ENCODE measurements at places on chromosomes 13 and 19.
A peak's percentile ranks its signal among the peaks of the same experiment; 100 is the strongest.

- DNase-seq: no peak
Observed at GRCh38 chr19:41705393-41706174, 2.8 kb upstream of the CEACAM5 start.

GRCh38 chr19:50476224-50476906 is at the start of the genes EMC10 and GARIN5A:
EMC10 (plus strand) TSS chr19:50476507; CDS start chr19:50476545, 38 bp downstream.
GARIN5A (minus strand) TSS chr19:50476848; CDS start chr19:50476388, 460 bp downstream.
- peak; percentile 78 for DNase-seq

DNA sequence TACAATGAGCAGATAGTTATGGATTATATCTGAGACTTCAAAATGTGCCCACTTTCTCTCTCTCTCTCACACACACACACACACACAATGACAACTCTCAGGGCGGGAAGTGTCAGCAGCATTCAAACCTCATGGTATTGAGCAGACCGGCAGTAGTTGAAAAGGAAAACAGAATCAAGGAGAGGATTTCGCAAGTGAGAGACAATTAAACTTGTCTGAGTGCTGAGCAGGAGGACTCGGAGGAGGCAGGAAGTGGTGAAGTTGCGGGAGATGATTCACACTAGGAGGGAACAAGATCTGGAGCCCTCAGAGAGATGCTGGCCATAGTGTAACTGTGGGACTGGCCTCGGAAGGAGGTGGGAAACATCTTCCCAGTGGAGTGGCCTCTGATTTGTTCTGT is 353.1 kb downstream of the EFNB2 start:
- peak; percentile 77 for DNase-seq

- DNase-seq: no peak
Observed at GRCh38 chr13:44899967-44900366, 89.3 kb downstream of the NUFIP1 start.

DNA sequence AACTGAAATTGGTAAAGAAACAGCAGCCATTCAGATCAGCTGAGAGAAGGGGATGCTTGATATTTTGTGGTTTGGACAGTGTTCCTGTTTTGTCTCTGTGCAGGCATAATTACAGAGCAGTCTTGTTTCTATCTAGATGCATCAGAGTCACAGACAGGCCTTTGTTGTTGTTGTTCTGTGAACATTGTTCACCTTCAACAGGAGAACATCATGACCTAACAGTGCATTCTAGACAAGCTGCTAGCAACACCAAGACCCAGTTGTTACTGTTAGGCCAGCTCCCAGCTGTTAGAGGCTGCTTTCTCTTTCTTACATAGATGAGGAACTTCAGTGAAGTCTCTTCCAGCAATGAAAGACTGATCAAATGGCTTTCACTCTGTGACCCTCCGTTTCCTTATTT is 8.5 kb upstream of the LSR start:
- DNase-seq: no peak

DNA sequence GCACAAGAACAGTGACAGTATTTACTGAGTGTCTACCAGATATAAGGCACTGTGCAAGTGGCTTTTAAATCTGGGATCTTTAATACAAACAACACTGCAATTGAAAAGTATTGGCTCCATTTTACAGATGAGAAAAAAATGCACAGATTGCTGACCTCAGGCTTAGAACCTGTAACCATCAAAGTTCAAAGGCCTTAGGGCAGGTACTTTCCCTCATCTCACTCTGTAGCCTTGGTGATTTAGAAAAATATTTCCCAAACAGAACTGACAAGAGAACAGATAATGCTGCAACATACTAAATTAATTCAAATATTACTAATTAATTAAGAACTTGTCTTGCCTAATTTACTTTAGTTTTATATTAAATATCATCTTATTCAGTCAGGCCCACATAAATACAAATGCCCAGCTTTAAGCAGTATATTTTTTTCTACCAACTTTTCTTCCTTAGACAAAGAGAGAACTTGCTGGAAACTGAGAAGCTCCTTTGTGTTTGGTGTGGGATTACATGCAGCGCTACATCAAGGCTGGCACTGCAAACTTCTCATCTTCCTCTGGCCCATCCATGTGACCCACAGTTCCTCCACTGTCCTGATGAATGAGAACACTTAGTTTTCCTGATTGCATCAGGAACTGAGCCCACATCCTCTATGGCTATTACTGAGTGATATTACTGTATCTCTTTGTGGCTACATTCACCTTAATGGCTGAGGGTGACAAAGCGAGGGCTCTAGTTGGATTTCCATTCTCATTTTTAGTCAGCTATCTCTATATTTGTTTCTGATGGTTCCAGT is 302.1 kb downstream of the ENOX1 start:
- DNase-seq: no peak

DNA sequence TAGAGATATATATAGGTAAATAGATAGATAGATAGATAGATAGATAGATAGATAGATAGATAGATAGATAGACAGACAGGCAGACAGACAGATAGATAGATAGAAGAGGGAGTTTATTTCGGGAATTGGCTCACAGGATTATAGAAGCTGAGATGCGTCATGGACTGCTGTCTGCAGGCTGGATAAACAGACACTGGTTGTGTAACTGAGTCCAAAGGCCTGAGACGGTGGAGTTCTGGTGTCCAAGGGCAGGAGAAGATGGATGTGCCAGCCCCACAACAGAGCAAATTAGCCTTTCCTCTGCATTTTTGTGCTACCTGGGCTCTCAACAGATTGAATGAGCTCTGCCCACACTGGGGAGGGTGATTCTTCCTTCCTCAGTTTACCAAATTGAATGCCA is 2.7 kb downstream of the CYP4F3 start:
- DNase-seq: no peak

- DNase-seq: no peak
Observed at GRCh38 chr19:8046569-8047165, 5.9 kb upstream of the CCL25 start.

DNA sequence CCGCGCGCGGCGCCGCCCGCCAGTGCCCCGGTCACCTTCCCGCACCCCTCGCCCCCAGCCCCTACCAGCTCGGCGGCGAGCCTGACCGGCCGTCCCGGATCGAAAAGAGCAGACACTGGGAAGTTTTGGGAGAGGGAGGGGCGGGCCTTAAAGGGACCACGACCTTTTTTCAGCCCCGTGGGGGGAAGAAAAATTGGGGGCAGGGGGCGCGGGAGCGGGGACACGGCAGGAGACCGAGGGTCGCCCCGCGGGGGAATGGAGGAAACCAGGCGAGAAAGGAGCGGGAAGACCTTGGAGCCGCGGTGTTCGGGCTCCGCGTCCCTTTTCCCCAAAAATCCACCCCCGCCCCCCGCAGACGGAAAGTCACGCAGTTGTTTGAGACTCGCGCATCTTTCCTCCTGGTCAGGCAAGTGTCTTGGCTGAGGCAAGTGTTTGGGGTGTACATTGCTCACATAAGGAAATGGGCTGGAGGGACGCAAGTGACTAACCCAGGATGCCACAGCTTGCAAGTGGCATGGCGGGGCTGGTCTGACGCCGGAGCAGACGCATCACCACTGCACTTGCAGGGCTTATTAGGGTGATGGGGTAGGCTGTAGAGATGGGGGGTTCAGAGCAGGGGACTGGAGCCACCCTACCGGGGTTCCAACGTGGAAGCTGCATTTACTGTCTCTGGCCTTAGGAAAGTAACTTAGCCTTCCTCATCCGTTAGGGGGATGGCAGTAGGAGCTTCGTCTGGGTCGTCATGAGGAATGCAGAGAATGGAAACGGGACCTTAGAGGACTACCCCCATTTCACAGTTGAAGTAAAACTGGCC is 2.7 kb upstream of the HNRNPL start:
- DNase-seq: no peak

GRCh38 chr19:30696514-30696913 is 324.3 kb downstream of the ZNF536 start:
- DNase-seq: no peak

- no peak for DNase-seq
Observed at GRCh38 chr13:36341718-36342117, 4.5 kb downstream of the SPART start.

GRCh38 chr19:18762125-18763023 is 28.7 kb downstream of the COMP start:
- no peak for DNase-seq

DNA sequence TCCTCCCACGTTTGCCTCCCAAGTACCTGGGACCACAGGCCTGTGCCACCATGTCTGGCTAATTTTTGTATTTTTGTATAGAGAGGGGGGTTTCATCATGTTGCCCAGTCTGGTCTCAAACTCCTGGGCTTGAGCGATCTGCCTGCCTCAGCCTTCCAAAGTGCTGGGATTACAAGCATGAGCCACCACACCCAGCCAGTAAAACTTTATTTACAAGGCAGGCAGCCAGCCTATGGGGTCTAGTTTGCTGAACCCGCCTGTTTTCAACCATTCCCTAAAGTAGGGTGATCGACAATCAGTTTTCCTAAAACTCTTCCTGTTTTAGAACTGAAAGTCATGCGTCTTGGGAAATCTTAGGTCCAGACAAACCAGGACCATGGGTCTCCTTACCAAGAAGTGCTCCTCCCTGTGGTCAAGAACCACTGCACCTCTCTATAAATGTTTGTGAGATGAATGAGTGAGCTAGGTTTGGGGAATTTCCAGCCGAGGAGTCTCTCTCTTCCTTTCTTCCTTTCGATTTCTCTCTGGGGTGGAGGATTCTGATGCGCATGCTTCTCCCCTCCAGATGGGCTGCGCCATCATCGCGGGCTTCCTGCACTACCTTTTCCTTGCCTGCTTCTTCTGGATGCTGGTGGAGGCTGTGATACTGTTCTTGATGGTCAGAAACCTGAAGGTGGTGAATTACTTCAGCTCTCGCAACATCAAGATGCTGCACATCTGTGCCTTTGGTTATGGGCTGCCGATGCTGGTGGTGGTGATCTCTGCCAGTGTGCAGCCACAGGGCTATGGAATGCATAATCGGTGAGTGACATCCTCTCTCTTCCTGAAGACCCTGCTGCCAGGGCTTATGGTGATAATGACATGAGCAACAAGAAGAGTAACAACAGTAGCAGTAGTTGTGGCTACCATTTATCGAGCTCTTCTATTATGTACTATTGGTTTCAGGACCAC is 38.7 kb downstream of the ADGRE1 start:
- no peak for DNase-seq

- no peak for DNase-seq
Observed at GRCh38 chr19:28429356-28429755, 783.6 kb downstream of the UQCRFS1 start.

- no peak for DNase-seq
Observed at GRCh38 chr13:39452417-39452816, 150.6 kb downstream of the LHFPL6 start.

GRCh38 chr13:19663416-19663979 is 30.0 kb downstream of the MPHOSPH8 start:
- DNase-seq: no peak

- no peak for DNase-seq
Observed at GRCh38 chr19:28971049-28971448, 241.9 kb downstream of the UQCRFS1 start.

- no peak for DNase-seq
Observed at GRCh38 chr19:9671655-9672054, 3.2 kb downstream of the ZNF562 start.

DNA sequence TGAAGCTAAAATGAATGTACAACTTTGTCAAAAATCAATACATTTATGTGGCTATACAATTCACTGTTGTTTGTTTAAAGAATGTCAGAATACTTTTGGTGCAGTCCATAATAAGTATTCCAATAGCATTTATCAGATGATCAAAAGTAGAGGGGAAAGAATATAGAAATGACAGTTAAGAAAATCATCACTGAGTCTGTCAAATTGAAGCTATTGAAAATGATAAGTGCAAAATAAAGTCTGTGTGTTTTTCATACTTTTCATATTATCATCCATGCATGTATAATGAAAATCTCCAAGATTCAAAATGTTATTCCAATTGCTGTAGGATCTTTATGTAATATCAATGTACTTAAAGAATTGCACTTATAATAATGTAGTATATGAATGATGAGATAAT is 93.3 kb upstream of the ATXN8OS start:
- no peak for DNase-seq

DNA sequence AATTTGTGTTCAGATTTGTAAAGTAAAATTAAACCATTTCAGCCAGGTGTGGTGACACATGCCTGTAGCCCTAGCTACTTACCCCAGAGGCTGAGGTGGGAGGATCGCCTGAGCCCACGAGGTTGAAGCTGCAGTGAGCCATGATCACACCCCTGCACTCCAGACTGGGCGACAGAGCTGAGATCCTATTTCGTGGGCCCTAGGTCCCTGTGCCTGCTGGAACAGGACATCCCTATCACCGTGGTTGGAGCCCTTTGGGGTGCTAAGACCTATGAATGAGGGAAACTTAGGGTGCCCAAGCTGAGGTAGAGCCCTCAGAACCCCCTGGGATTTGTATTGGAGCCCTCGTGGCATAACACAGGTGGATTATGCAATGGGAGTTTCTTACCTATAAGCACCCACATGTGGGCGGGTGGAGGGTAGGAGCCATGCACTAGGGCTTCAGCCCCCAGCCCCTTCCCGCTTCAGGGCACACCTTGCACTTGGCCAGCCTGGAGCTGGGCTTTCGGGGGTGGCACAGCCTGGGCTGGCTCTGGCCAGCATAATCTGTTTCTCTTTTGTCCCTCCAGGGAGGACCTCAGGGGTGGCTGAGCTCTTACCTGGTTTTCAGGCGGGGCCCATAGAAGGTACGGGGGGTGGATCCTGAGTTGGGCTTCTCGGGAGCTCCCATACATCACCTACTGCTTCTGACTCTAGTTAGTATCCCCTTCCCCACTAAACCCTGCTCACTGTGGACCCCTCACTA is 7.2 kb upstream of the USF2 start:
- DNase-seq: no peak

GRCh38 chr19:7386308-7386707 is 37.6 kb downstream of the ARHGEF18 start:
- no peak for DNase-seq

GRCh38 chr19:14325863-14326262 is 55.4 kb upstream of the ADGRE5 start:
- DNase-seq: no peak

DNA sequence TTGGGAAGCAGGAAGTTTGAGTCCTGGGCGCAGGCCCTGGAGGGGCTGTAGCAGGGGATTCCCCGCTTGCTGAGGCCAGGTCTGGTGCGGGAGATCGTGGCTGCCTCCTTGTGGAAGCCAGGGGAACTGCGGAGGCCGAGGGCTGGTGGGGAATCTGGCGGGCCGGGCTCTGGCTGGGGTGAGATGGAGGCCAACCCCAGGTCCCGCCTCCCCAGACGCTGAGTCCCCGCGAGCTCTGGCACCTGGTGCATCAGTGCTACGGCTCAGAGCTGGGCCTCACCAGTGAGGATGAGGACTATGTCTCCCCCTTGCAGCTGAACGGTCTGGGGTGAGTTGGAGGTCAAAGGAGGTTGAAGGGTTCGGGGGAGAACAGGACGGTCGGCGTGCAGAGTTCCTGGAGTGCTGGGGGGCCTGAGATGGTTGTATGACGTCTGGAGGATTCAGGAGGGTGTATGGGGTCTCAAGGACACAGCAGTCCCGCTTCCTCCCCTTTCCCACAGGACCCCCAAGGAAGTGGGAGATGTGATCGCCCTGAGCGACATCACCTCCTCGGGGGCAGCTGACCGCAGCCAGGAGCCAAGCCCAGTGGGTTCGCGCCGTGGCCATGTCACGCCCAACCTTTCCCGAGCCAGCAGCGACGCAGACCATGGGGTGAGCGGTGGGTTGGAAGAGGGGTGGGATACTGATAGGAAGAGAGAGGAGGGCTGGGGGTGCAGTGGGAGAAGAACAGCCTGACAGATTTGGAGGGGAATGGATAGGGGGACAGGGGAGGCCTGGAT is 13.1 kb downstream of the GRAMD1A start:
- DNase-seq: no peak

- no peak for DNase-seq
Observed at GRCh38 chr13:78334059-78334458, 269.3 kb downstream of the POU4F1 start.

- no peak for DNase-seq
Observed at GRCh38 chr19:3899531-3900294, 19.2 kb downstream of the ATCAY start.
